ENCODE measurements at places on chromosomes 1 and 21. TPM values are rescaled to one million over a fixed set of nuclear protein-coding genes. Genes with fewer than 3 reads are reported as not detected.
A peak's percentile ranks its signal among the peaks of the same experiment; 100 is the strongest.

The CFHR5 gene
- not detected for total RNA-seq

The PLPP3 gene
- 76.3 TPM for total RNA-seq

DNA sequence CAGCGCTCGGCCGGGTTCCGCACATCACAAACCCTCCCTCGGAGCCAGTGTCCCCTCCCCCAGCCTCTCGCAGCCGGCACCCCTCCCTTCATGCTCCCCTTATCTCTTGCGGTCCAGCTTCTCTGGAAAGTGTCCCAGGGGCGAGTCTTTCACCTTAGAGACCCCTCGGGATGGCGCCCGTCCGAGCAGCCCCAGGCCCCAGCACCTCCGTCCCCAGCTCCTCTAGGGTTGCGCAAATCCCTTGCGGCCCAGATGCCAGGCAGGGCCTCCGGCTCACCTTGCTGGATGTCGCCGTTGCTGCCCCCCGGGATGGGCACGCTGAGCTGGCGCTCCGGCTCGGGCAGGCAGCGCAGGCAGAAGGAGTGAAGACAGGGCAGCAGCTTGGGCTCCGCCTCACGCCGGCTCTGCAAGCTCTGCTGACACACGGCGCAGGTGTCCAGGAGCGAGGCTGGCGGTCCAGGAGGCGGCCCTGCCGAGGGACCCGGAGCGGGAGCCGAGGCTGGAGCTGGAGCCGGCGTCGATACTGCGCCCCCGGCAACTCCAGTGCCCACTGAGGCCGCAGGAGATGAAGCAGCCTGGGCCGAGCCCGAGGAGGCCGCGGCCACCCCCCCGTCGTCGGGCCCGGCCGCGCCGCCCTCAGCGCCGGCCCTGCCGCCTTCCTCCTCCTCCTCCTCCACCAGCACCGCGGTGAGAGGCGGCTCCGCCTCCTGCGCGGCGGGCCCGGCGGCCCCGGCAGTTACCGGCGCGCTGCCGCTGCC, 550 bp downstream of the TRIM33 start:
- no peaks in the 10 kb centered on the region for H3K36me3 ChIP-seq
- peaks cover 4% of the 10 kb centered on the region for H3K4me1 ChIP-seq
- H3K27ac ChIP-seq: peak overlapping the region; percentile 92
- no peaks in the 10 kb centered on the region for H3K27me3 ChIP-seq
- peak overlapping the region; percentile 77 for H3K4me3 ChIP-seq

- no peaks in the 10 kb centered on the region for H3K36me3 ChIP-seq
- DNase-seq: no peak
- H3K4me1 ChIP-seq: no peaks in the 10 kb centered on the region
- no peaks in the 10 kb centered on the region for H3K27me3 ChIP-seq
- no peak overlapping the region for H3K27ac ChIP-seq
Measured at GRCh38 chr1:162220009-162220539, 150.6 kb downstream of the NOS1AP start.

DNA sequence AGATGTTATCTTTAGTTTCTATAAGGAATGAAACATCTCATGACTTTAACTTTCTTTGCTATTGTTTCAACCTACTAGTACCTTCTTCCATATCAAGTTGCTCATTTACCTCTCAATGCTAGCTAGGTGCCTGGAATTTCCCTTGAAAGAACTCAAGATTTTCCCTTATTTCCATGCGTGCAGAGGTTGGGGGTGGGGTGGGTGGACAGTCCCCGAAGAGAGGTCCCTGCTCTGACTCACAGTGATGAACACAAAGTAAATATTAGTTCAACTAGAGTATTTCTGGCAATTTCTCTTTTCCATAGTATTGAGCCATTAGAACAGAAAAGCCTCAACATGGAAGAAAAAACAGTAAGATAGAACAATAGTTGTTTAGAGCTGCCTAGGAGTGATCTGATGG, 239.0 kb upstream of the ZP4 start:
- no peaks in the 10 kb centered on the region for H3K4me1 ChIP-seq
- H3K27me3 ChIP-seq: no peaks in the 10 kb centered on the region
- no peaks in the 10 kb centered on the region for H3K36me3 ChIP-seq
- no peak overlapping the region for H3K27ac ChIP-seq

All from uterus (tissue), 4 donors.